Activated T-cell treated with anti-CD3 and anti-CD28 coated beads for 24 hours (primary cell): ENCODE measurements at places on chromosomes 12 and 14.

- no peak for DNase-seq
Observed at GRCh38 chr12:118060301-118061010, 523 bp downstream of the WSB2 start.

DNA sequence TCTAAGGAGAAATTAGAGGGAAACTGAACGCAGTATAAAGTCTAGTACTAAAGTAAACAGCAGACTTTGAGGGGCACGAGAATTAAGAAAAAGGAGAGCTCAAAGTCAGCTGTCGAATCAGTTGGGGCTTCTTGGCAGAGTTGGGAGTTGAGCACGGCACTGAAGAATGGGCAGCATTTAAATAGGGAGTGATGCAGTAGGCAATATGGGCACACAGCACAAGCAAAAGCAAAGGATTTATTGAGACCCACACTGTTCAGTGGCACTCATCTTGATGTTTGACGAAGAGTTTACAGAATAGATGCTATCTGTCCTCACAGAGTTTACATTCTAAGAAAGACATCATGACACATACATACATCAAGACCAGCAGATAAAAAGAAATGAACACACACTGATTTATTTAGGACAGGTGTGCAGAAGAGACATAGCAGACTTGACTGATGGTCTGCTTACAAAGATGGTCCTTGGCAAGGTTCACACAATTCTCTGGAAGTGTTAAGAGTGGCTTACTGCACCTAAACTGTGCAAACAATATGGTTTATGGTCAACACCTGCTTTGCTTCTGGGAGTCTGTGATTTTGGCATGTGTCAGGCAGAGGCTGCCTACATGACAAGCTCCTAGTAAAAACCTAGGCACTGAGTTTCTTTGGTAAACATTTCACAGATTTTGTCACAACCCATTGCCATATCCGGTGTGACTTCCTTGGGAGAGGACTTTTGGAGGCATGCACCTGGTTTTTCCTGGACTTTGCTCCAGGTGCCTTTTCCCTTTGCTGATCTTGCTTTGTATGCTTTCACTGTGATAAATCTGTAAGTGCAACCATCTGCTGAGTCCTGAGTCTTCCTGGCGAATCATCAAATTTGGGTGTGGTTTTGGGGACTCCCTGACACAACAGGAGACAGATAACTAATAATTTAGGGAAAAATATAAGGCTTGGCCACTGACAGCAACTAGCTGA lies 26.3 kb downstream of the ALKBH1 start:
- no peak for DNase-seq

DNA sequence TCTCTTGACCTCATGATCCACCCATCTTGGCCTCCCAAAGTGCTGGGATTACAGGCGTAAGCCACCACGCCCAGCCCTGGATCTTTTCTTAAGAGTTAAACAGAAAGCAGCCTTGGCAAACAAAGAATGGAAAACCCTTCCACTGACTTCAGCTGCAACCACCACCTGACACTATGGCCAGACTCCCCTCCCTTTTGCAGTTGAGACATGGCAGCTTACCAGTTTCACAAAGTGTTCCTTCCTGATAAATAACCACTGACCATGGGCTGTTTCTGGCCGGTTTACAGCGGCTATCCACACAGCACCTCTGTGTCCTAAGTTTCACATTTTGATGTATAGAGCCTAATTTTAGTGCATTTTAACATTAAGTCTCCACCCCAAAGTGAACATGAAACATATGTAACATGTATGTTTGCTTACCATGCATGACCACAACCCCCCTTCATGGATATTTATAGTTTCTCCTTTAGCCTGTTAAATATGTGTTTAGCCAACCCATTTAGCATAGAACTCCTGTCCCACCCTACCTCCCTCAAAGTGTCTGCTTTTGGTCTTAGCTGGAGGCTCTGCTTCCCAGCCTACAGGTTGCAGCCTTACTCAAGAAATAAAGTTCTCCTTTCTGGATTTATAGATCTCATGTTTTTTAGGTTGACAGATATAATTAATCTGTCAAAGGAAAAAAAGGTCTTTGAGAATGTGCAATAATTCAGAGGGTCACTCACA lies 32.7 kb upstream of the RAB21 start:
- no peak for DNase-seq

GRCh38 chr14:51564460-51564859 lies 87.2 kb upstream of the FRMD6 start:
- DNase-seq, result no peak

DNA sequence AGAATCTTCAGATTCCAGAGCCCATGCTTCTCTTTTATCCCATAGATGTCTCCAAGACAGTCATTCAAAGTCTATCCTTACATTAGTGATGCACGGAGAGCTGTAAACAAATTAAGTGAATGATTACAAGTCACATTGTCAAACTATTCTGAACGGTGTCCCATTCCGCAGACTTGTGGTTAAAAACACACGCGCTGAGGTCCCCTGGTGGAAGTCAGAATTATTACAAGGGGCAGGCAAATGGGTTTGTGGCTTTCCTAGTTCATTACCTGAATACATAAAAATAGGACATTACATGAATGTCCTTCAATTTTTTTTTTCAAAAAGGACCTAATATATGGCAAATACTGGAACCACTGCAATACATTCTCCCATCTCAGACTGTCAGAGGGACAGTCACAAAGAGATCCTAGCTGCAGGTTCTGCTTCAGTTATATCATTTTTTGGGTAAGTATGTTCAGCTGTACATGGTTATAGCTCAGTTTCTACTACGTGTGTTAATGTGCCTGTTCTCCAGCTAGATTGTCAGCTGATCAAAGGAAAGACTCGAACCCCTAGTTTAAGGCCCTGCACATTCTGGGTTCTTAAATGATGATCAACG lies 53.1 kb upstream of the STON2 start:
- peak; percentile 44 for DNase-seq

GRCh38 chr14:67510836-67511235 lies 22.3 kb upstream of the PLEKHH1 start:
- DNase-seq, result no peak

DNA sequence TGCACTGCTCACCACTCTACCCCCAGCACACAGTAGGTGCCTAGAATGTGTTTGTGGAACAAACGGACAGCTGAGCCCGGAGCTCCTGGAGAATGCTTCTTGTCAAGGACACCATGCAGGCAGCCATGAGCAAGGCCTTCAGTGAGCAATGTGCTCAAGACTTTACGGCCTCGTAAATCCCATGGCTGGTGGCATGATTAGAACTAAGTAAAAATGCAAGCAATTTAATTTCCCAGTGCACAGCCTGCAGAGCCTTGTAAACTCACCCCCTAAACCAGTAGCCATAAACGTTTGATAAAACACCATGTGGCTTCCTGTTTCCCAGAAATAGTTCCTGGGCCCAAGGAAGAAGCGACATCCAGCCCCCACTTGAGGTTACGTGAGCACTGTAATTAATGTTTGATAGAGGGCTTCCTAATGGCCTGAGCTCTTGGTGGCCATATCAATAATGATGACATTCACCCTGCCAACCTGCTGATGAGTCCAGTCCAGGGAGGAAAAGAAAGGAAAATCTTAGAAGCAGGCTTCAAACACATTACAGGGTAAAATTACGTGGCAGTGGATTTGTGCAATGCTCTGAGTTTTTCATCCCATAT lies 36.4 kb upstream of the FICD start:
- DNase-seq, result no peak

DNA sequence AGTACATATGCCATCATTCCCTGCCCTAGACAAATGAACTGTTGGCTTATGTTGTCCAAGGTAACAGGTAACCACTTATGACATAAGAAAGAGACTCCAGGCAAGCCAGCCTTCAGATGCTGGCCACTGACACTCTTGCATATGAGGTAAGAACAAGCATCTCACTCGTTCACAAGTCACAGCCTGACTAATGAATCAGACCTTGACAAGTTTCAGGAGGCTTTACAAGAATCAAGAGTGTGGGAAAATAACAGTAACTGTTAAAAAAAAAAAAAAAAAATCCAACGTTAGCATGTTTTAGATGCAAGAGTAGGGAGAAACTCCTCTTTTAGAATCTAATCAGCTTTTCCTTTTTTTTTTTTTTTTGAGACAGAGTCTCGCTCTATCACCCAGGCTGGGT lies 40.7 kb downstream of the ZFYVE1 start:
- DNase-seq, result no peak

DNA sequence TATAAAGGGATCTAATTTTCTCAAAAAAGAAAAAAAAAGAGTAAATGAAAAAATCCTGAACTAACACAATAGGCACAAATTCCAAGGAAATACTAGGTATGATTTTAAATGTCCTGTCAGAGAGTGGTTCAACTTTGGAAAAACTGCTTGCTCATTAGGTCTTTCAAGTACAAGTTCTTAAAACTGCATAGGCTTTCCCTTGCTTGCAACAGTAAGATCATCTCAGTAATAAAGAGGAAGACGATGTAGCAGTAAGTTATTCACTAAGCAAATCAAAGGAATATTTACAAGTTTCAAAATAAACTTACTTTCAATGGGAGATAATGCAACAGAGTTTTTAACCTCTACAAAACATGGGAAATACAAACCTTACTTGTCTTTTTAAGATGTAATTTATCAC lies 21.6 kb downstream of the CORO1C start:
- DNase-seq, result no peak

DNA sequence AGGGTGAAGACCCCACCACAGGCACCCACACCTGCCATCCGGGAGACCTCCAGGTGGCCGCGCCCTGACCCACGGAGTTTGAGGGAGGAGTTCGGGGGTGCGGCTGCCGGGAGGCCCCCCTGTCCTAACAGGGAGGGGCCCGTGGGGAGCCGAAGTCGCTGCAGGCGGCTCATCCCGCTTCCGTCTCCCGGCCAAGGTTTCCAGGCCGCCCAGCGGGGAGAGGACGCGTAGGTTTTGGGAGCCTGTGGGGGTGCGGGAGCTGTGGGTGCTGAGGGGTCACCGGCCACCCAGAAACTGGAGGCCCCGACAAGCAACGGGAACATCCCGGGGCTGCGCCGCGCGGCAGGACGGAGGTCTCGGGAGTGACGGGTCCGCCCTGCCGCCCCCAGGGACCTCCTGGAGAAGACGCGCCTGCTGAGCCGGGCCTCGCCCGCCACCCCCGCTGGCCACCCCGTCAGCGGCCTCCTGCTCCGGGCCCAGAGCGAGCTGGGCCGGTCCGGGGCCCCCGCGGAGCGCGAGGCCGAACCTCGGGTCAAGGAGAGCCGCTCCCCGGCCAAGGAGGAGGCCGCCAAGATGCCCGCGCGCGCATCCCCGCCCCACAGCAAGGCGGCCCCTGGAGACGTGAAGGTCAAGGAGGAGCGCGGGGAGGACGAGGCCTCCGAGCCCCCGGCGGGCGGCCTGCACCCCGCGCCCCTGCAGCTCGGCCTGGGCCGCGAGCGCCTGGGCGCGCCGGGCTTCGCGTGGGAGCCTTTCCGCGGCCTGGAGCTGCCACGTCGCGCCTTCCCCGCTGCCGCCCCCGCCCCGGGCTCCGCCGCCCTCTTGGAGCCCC lies 27.6 kb downstream of the LRCOL1 start:
- DNase-seq, result no peak

GRCh38 chr14:74739293-74740030 lies 23.7 kb upstream of the YLPM1 start:
- no peak for DNase-seq
